ENCODE measurements at places on chromosomes 6 and 20.
A peak's percentile ranks its signal among the peaks of the same experiment; 100 is the strongest.

DNA sequence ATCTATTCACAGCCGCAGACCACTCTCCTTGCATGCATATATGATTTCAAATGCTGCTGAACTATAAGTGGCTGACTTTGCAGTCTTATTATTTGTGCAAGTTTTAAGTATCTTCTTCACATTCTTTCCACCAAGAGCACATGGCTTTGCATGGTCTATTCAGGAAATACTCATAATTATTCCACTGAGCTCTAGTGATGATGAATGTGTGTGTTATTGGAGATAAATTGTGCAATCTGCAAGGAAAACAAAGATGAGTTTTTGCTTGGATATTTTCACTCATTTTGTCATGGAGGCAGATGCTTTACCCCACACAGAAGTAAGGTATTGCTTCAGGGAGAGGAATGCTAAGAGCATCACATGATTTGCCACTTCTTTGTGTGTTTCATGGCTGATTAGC, 764.6 kb downstream of the TBC1D32 start:
- DNase-seq: no peak

- no peak for DNase-seq
Measured at GRCh38 chr20:47273591-47274235, 82.8 kb downstream of the ZMYND8 start.

DNA sequence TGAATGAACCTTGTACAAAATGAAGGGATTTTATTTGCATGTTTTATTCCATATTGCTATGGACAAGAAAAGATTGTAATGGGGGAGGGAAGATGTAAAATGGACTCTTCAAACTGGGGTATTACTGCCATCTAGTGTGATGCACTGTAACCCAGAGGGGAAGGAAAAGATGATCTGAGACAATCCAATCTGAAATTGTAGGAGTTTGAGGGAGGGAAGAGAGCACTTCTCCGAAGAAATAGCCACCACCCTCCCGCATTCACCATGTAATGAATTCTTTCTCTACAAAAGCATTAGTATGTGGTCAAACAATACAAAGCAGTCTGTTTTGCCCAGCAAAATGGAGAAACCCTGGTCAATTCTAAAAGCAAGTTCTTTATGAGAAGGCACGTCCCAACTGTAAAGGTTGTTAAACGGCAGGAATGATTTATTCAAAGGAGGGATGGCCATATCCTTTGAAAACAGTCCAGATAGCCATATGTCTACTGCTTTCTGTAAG, 679.5 kb upstream of the NRSN1 start:
- DNase-seq: peak; percentile 64

DNA sequence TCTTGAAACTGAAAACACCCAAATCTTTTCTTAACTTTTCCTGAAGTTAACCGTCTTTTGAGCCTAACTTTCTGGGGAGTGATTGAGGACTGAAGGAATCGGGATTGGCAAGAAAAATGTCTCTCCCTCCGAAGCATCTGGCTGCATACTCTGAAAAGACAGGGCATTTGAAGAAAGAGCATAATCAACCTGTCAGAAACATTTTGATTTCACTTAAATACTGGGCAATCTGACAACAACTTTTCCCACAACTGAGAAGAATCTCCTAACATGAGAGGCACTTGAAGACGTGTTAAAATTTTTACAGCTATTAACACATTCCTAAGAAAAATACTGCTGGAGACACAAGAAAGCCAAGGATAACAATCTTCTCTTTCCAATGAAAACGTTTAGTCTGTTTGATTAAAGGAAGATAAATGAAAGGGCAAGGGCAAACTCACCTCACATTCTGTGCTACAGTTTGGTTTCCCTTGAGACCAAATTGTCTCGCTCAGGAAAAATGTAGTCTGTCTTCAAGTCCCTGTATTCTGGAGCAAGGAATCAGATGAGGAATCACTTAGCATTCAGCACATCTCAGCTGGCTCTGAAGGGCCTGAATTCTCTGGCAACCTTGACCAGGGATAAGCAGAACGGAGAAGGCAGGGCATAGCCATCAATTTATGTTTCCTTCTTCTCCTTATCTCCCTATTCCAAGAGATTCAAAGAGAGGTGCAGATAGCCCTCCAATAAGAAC, 76.1 kb downstream of the TBX18 start:
- DNase-seq: peak; percentile 18

DNA sequence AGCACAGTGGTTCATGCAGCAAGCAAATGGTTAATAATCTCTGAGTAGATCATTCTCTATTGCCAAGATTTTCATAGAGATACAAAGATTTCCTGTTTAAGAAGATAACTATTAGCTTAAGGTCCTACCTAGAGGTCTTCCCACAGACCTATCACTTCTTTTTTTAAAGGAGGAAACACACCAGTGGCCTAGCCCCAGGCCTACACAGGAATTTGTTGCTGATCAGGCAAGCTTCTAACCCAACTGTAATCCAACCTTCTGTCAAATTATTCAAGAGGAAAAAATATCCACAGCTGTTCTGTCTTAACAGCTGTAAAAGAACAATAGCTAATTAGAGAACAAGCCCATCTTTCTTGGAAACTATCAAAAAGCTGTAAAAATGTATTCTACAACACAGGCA, 332.8 kb downstream of the BTBD9 start:
- no peak for DNase-seq

DNA sequence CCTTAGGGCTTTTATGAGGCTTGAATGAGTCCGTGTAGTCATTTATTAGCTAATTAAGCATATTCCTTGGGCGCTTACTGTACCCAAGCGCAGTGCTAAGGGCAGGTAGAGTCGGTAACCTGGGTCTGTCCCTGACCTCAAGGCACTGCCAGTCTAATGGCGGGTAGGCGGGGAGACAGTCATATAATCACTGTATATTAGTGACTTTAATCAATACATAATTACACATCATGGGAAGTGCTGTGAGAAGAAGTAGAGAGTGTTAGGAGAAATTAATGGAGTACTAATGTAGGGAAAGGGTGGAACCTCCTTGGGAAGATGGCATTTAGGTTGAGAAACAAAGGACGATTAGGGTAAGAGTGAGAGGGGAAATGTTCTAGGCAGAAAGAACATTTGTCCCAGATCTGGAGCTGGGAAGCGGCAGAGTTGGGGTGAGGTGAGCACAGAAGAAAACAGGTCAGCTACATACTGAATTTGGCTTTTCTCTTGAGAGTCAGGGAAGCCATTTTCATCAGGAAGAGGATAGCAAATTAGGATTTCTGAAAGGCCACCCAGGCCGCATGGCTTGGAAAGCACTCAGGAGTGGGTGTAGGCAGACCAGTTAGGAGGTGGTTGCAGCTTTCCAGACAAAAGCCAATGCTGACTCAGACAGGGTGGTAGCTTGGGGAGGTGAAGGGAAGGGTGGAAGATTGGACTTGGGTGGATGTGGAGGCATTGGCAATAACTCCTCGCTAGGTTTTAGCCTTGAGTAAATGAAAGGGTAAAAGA, 954 bp upstream of the BLCAP start:
- no peak for DNase-seq

DNA sequence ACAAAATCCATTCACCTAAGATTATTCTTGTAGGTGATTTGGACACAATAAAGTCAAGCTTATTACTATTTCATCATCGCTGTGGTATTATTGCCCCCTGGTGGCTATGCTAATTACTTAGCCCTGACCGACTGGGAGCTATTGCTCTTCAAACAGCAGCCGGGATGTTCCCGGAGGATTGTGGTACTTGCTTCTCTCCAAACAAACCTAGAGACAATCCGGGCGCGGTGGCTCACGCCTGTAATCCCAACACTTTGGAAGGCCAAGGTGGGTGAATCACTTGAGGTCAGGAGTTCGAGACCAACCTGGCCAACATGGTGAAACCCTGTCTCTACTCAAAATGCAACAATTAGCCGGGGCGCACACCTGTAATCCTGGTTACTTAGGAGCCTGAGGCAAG, 15.4 kb upstream of the STMND1 start:
- DNase-seq: peak; percentile 86

- peak; percentile 30 for DNase-seq
Measured at GRCh38 chr20:24662752-24663365, 193.4 kb downstream of the SYNDIG1 start.

DNA sequence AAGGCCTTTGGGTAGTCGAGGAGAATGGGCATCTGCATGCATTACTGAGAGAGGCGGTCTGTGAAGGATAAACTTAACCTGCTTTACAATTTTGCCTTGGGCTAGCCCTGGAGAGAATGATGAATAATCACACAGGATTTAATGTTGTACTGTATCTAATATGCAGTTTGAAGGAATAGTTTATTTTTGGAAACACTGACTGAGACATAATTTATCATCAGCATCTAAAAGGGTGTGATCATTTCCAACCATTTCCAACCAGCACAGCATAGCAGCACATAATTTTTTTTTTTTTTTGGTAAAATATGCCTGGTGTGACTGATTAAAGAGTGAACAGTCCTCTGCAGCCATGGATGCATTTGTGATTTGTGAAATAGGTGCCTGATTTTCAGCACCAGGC, 519.5 kb downstream of the PHF3 start:
- no peak for DNase-seq

DNA sequence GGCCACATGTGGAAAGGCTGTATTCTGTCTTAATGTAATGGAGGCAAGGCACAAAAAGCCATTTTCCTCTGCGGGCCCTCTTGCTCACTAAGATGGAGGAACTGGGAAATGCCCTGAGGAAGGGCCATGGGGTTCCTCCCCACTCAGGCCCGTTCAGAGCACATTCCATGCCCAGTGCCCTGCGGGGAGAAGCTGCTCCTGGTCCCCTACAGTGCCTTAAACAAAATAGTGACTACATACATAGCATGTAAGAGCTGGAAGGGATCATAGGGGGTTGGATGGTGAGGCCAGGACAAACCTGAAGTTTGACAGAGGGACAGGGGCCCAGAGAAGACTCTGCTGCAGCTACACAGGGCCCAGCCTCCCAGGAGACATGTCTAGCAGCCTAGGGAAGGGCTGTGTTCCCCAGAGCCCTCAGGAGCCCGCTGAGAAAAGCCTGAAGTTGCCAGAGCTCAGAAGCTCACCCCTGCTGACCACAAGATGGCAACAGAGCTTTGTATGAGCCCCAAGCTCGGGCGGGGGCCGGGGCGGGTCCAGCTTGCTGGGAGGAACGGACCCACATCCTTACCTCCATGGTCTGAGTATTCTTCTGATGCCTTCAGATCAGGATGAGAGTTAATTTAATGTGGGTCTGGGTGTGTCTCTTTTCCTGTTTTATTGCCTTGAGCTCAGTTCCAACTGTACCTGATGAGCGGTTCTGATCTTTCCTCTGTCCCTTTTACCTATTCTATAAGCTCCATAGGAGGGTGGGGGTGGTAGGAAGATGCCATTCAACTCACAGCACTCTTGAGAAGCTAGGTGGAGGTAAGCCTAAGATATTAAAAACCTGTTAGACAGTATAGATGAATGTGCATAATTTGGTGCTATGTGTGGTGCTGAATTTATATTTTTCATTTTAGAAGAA, 242.9 kb downstream of the CDC5L start:
- peak; percentile 94 for DNase-seq

GRCh38 chr6:131510094-131510493, 62.9 kb upstream of the ARG1 start:
- no peak for DNase-seq

GRCh38 chr20:45985573-45985972, 13.6 kb upstream of the ZNF335 start:
- no peak for DNase-seq

DNA sequence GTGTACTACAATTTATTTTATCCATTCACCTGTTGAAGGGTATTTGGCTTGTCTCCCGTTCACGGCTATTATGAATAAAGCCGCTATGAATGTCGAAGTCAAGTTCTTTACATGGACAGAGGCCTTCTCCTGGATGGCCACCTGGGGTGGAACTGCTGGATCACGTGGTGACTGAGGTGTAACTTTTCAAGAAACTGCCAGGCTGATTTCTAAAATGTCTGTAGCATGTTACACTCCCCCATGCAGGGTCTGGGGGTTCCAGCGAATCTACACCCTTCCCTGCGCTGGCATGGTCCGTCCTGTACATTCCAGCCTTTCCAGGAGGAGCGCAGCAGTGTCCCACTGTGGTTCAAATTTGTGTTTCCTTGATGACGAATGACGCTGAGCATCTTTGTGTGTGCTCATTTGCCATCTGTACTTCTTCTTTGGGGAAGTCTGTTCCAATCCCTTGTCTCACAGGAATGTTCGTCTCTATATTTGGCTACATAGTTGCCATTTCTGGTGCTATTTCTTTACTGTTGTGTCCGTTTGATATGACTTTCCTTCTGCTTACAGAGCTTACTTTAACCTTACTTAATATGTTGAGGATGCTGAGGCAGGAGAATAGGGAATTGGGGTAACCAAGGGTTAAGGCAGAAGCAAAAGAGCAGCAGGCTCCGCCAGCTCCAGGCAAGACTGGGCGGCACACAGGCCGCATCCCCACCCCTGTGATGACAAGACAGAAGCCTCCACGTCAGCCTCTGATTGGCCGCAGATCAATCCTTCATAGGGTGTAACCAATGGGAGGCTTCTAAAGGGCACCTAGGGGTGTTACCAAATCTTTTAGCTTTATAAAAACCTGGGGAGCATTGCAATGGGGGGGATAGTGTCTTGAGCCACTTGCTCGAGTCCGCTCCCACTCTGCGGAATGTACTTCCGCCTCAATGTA, 106.6 kb downstream of the TAF4 start:
- no peak for DNase-seq

DNA sequence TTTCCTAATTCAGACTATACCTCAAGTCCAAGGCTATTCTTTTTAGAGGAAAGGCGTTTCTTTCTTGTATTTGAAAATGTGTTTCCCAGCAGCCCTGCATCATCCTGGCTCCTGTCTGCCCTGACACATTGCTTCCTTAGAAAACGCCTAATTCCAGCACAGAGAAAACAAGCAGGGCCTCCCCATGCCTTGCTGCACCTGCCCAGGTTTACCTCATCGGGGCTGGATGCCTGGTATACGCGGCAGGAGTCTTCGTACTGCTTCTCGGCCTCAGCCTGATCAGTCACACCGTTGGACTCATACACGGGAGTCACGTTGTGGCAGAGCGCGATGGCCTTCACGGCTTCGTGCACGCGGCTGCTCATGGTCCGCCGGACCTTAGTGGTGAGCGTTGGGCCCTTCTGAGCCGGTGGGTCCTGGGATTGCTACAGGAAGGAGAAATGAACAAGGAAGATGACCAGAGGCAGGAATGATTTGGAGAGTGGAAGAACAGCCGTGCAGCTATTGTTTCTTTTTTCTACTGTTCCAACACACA, 111.4 kb downstream of the ATP9A start:
- DNase-seq: no peak

- DNase-seq: peak; percentile 5
Measured at GRCh38 chr20:63744574-63745423, 5.2 kb downstream of the SLC2A4RG start.

- no peak for DNase-seq
Measured at GRCh38 chr6:106517706-106518105, 111.6 kb downstream of the RTN4IP1 start.

DNA sequence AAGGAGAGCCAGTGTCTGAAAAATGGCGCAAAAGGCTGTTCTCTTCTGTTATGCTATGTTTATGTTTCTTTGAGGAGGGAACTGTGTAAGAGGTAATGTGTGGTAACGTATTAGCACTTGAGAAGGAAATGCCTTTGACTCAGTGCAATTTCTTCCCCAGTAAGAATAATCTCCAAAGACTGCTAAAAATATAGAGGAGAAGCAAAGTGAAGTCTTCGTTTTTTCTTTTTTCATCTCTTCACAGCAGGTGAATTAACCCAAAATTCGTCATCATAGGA, 47.1 kb upstream of the IFNGR1 start:
- no peak for DNase-seq

- DNase-seq: peak; percentile 68
Measured at GRCh38 chr20:62921119-62921687, 5.1 kb downstream of the DIDO1 start.

GRCh38 chr6:29943053-29943966, 978 bp downstream of the HLA-A start:
- DNase-seq: no peak

- no peak for DNase-seq
Measured at GRCh38 chr6:91221072-91221720, 634.3 kb upstream of the MAP3K7 start.
